ENCODE measurements at places on chromosomes 5 and 9. TPM values are rescaled to one million over a fixed set of nuclear protein-coding genes. Genes with fewer than 3 reads are reported as not detected.

Gene C8G
- total RNA-seq: 0.58 TPM

Gene PHF24
- total RNA-seq: 0.09 TPM

Gene GFI1B
- 0.13 TPM for total RNA-seq

Gene C9
- 0.22 TPM for total RNA-seq

DNA sequence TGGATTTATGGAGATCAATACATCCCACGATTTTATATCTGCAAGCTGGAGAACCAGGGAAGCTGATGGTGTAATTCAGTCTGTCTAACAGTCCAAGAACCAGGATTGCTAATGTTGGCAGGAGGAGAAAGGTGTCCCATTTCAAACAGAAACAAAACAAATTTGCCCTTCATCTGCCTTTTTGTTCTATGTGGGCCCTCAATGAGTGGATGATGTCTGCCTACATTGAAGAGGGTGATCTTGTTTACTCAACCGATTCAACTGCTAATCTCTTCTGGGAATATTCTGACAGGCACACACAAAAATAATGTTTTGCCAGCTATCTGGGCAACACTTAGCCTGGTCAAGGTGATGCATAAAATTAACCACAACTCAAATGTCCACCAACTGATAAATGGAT, 65.1 kb upstream of the IL33 start:
- H3K4me3 ChIP-seq: no peak overlapping the region
- H3K4me1 ChIP-seq: no peaks in the 10 kb centered on the region
- no peaks in the 10 kb centered on the region for H3K27me3 ChIP-seq
- no peak overlapping the region for H3K27ac ChIP-seq

DNA sequence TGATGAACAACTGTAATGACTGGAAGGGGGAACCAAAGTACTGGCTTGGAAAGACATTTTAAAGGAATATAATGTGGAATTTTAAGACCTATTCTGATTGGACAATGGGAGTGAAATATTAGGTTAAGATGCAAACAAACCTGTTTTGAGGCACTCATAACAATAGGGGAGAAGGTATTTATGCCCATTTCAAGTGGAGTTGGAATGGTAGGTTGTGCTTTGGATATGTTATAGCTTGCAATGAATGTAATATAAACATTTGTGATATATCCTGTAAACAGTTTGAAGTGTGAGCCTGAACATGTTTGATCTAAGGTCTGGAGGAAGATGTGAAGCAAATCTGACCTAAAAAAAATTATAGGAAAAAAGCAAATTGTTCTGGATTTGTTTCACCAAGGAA, 129.6 kb upstream of the GRHPR start:
- no peak overlapping the region for H3K4me3 ChIP-seq
- H3K27me3 ChIP-seq: no peaks in the 10 kb centered on the region
- no peaks in the 10 kb centered on the region for H3K4me1 ChIP-seq
- no peaks in the 10 kb centered on the region for H3K36me3 ChIP-seq
- DNase-seq: no peak

- peaks cover 25% of the 10 kb centered on the region for H3K4me1 ChIP-seq
- peak overlapping the region; percentile 23 for H3K4me3 ChIP-seq
- no peaks in the 10 kb centered on the region for H3K36me3 ChIP-seq
- H3K27me3 ChIP-seq: peaks cover 63% of the 10 kb centered on the region
- H3K27ac ChIP-seq: no peak overlapping the region
These were observed 10.5 kb downstream of the NR2F1-AS1 start for GRCh38 chr5:93570294-93571113.

GRCh38 chr5:88203981-88204750, 64.5 kb downstream of the TMEM161B start:
- H3K27ac ChIP-seq: no peak overlapping the region
- no peaks in the 10 kb centered on the region for H3K27me3 ChIP-seq
- H3K36me3 ChIP-seq: peaks cover 2% of the 10 kb centered on the region

DNA sequence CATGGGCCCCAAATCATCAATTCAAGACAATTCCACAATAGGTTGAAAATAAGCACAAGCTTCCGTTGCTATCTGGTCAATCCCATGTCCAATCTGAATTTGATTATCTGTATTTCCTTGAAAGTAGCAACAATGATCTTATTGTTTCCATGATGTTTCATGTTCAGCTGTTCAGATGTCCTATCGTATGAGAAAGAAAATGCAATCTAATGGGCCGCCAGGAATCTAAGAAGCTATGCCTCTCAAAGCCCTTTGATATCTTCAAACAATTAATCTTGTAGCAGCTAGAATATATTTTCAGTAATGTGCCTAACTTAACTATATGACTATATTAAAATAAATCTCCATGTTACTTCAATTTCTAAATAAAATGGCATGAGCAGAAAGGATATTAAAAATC, 32.1 kb upstream of the ALDOB start:
- H3K27ac ChIP-seq: no peak overlapping the region
- H3K4me1 ChIP-seq: no peaks in the 10 kb centered on the region
- DNase-seq: no peak
- H3K27me3 ChIP-seq: no peaks in the 10 kb centered on the region
- no peak overlapping the region for H3K4me3 ChIP-seq
- no peaks in the 10 kb centered on the region for H3K36me3 ChIP-seq

DNA sequence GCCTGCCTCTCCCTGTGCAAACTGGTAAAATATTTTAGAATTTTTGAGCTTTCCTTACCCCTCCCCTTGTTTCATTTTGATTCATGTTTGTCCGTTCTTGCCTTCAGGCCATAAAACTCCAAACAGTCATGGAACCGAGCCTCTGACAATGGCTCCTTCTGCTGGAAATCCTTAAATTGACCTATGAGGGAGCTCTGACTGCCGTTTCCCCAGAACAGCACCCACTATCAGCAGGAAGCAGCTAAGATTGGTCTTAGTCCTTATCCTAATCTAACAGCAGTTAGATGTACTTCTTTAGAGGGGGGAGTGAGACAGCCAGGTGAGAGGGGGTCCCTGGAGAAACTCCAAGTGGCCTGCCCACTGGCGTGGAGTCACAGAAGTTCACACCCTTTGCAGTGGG, 106.7 kb downstream of the FAM174A start:
- H3K4me3 ChIP-seq: no peak overlapping the region
- no peaks in the 10 kb centered on the region for H3K4me1 ChIP-seq
- no peak for DNase-seq
- H3K27ac ChIP-seq: no peak overlapping the region
- no peaks in the 10 kb centered on the region for H3K36me3 ChIP-seq
